ENCODE measurements at places on chromosomes 3 and 15.

DNA sequence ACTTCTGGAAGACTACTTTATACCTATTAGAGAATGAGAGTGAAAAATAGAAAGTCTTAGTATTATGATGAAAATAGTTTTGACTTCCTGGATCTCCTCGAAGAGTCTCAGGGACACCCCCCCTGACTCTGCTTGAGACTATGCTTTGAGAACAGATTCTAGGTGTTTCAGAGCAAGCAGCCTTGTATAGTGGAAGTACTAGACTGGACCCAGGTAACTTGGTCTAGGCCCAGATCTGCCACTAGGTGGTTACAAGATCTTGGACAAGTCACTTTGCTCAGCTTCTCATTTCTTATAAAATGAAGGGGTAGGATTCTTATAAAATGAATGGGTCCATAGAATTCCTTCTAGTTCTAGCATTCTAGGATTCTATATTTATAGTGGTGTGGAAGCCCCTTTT, 9.1 kb downstream of the ABHD5 start:
- DNase-seq: no peak

DNA sequence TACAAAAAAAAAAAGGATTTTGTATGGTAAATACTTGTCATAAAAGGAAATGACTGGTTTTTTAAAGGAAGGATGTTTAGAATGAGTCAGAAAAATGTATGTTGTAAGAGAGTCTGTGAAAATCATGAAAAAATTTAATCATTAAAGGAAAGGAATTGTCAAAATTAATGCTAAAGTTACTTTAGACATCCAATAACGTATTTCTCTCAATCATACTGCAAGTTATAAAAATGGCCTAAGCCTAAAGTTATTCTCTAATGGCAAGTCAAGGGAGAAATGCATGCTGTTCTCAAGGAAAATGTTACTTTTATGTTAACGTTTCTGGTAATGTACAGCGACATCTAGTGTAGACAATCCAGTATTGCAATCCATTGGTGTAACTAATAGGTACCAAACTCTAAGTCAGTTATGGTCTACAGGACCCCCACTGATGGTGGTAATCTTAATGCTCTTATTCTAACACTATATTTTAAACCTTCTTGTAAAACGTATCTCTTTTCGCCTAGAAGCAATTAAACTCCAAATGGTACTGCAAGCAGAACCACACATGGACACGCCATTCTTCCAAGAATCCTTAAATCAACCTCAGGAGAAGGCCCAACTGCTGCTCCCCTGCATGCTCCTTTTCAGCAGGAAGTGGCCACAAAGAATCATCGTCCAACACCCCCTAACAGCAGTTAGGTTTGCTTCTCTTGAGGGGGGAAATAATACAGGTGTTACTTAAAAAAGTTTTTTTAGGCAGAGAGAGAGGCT, 35.2 kb downstream of the NCEH1 start:
- no peak for DNase-seq

- no peak for DNase-seq
Measured at GRCh38 chr15:100890051-100890720, 10.6 kb downstream of the ALDH1A3 start.

DNA sequence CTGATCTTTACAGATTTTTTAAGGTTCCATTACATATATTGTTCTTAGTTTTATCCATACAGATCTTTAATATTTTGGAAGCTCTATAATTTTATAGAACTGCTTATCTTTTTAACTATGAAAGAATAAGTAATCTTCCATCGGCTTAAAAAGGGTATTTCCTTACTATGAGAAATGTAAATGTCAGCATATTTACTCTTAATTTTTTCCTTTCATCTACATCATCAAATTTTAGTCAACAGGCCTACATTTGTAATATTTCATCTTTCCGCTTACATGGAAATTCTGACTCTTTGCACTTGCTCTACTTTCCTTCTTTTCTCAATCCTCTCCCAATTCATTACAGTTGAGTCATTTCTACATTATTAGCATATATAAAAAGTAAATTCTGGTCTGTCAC, 111.3 kb upstream of the GOLGA6L6 start:
- no peak for DNase-seq

- no peak for DNase-seq
Measured at GRCh38 chr15:39434163-39434562, 146.7 kb upstream of the THBS1 start.

- DNase-seq: peak; percentile 60
Measured at GRCh38 chr3:50674349-50675178, at the start of gene DOCK3. DOCK3 (plus strand) TSS chr3:50674927; CDS start chr3:50675264, 337 bp downstream.

DNA sequence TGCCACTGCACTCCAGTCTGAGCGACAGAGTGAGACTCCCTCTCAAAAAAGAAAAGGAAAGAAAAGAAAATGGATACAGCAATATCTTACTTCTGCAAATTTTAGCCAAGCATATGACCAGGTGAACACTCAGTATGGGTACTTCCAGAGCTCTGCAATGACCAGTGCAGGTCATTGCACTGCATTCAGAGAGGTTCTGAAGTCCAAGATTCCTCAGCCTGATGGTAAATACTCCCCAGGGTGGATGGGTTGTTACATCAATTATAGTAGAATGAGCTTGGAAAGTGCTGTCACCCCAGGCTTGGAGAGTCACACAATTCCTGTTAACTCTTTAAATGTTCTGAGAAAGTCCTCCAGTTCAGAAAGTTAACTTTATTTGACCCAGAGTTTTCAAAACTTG, 103.7 kb downstream of the RPLP1 start:
- DNase-seq: no peak

DNA sequence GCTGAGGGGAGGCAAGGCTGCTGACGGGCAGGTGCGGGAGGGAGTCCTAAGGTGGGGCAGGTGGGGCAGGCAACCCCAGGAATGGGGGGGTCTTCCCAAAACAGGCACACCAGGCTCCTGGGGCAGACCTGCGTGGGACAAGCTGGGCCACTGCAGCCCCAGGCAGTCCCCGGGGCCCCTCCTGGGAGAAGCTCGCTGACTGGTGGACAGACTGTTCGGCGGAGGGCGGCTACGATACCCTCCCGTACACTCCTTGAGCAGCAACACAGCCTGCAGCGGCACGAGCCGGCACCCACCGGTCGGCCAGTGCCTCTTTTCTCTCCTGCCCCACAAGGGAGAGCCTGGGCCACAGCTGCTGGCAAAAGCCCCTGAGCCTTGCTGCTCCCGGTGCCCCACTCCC, 65.9 kb upstream of the RPL32 start:
- DNase-seq: no peak

GRCh38 chr15:63093486-63094205, 28.0 kb upstream of the LACTB start:
- peak; percentile 57 for DNase-seq

GRCh38 chr15:61442821-61443220, 213.7 kb upstream of the RORA start:
- no peak for DNase-seq

- DNase-seq: no peak
Measured at GRCh38 chr15:26096581-26096980, 233.5 kb upstream of the ATP10A start.

DNA sequence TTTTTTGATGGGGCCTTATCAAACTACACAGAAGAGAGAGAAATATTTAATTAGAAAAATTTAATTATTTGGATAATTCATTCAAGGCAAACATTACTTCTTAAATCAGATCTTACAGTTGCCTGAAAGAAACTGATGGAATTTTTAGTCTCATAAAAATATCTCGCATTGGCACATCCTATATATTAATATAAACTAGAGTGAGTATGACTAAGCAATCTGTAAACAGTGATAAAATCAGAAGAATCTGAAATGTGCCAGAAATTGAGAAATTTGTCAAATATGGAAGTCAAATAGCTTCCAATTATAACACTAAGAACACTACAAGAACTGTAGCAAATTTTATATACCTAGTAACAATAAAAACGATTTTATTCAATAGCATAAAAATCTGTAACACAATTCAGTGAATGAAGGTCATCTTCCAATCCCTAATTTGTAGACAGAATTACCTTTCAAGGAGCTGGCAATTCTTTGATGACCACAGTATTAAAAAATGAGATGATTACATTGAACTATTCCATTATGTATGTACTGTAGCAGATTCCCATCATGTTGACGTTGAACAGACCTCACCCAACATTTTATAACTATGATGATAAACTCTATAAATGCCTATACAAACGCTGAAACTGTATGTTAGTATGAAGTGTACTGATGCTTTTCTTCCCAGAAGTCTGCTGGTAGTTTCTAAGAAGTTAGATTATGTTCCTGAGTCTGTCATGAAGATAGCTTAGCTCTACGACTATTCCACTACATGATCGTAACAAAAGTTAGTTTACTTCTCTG, 63.0 kb downstream of the ALDH1A2 start:
- no peak for DNase-seq

GRCh38 chr3:55675478-55675877, 188.4 kb upstream of the WNT5A start:
- no peak for DNase-seq

- DNase-seq: no peak
Measured at GRCh38 chr3:65914740-65915367, 123.9 kb downstream of the MAGI1 start.

- DNase-seq: no peak
Measured at GRCh38 chr3:185867650-185868049, 42.8 kb upstream of the IGF2BP2 start.

DNA sequence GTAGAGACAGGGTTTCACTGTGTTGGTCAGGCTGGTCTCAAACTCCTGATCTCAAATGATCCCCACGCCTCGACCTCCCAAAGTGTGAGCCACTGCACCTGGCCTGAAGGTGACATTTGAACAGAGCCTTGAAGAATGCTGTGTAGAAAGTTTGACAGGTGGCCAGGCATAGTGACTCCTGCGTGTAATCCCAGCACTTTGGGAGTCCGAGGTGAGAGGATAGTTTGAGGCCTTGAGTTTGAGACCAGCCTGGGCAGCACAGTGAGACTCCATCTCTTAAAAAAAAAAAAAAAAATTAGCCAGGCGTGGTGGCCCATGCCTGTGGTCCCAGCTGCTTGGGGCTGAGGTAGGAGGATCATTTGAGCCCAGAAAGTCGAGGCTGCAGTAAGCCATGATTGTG, 1.5 kb downstream of the IQGAP1 start:
- DNase-seq: no peak

- no peak for DNase-seq
Measured at GRCh38 chr3:153864793-153865192, 256.4 kb upstream of the ARHGEF26 start.

DNA sequence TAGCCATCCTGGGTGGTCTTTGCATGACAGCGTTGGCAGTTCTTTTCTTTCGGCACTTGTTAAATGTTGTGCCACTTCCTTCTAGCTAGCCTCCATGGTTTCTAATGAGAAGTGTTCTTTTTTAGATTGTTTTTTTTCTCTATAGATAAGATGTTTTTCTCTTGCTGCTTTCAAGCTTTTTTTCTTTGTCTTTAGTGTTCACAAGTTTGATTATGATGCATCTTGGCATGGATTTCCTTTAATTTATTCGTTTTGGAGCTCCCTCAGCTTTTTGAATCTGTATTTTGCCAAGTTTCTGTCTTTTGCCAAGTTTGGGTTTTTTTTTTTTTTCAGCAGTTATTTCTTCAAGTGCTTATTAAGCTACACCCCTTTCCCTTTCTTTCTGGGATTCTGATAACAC, 53.1 kb downstream of the TM2D3 start:
- DNase-seq: no peak

DNA sequence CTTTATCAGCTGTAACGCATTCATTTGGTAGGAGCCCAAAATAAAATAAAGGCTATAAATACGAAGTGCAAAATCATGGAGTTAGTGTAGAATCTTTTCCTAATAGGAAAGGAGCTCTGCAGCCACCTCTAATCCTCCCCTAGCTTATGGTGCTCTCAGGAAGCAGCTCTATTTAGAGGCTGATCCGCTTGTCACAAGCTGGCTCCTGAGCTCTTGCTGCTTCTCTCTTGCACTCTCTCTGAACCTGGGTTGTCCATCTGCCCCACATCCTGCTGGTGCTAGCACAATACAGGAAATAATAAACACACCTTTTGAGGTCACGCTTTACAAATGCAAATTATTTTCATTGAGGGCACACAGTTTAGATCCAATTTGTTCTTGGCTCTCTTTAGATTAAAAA, 37.3 kb upstream of the BFSP2 start:
- DNase-seq: no peak

GRCh38 chr15:53586799-53587198, 172.7 kb downstream of the WDR72 start:
- DNase-seq: no peak

All from HTR-8/SVneo (cell line).